ENCODE measurements at places on chromosomes 16 and 17.

DNA sequence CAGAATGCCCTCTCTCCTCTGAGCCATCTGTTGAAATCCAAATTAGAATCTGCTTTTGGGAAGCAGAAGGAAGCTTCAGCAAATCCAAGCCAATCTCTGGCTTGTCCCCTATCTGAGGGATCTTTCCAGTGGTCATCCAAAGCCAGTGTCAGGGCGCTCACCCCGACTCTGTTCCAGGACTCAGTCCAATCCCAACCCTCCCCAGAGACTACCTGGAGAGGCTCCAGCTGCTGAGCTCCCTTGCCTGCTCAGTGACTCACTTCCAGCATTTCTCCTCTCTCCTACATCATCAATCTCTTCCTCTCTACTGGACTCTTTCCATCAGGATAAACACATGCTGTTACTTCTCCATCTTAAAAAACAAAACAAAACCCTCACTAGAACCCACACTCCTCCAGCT lies 2.4 kb downstream of the MATCAP1 start:
- peaks cover 33% of the 10 kb centered on the region for H3K4me1 ChIP-seq
- H3K27me3 ChIP-seq: no peaks in the 10 kb centered on the region
- H3K36me3 ChIP-seq: no peaks in the 10 kb centered on the region
- H3K27ac ChIP-seq: no peak overlapping the region

DNA sequence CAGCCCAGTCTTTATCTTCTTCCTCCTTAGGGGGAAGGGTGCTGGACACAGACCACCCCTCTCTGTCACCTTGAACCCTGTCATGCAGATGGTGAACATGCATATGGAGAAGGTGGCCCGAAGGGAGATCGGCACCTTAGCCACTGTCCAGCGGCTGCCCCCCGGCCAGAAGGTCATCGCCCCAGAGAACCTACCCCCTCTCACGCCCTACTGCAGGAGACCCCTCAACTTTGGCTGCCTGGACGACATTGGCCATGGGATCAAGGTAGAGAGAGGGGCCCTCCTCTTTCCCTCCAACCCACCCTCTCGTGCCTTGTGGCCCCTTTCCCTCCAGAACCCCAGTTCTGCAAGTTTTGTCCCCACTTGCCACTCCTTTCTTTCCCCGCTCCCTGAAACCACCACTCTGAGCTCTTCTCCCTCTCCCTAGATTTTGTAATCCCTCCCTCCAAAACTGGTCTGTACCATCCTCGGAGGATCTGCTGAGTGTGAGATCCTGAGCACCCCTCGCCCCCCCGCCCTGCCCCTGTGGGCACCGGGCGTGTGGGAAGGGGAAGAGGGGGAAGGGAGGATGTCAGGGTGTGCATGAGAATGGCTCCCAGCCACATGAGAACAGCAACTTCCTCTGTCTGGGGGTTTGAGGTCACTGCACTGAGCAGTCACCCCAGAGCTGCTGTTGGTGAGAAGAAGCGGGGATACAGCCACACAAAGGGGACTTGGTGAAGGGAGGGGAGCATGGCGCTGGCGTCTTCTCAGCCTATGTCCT lies 7.3 kb downstream of the ABI3 start:
- no peak overlapping the region for H3K27ac ChIP-seq
- no peaks in the 10 kb centered on the region for H3K36me3 ChIP-seq
- no peaks in the 10 kb centered on the region for H3K27me3 ChIP-seq
- H3K4me3 ChIP-seq: no peak overlapping the region
- no peak for DNase-seq

GRCh38 chr17:51818777-51819176 lies 339.7 kb downstream of the CA10 start:
- H3K4me3 ChIP-seq: no peak overlapping the region
- H3K36me3 ChIP-seq: no peaks in the 10 kb centered on the region
- H3K27me3 ChIP-seq: 0 out of 2 replicates have a peak, but pooled peaks cover 8% of the 10 kb centered on the region
- no peak for DNase-seq
- H3K4me1 ChIP-seq: no peaks in the 10 kb centered on the region

- DNase-seq: no peak
- H3K27me3 ChIP-seq: no peaks in the 10 kb centered on the region
These were observed 52.4 kb downstream of the DUSP14 start for GRCh38 chr17:37541880-37542660.

All from HCT116 (cell line).